ENCODE measurements at places on chromosomes 11 and 22. TPM values are rescaled to one million over a fixed set of nuclear protein-coding genes. Genes with fewer than 3 reads are reported as not detected.

DNA sequence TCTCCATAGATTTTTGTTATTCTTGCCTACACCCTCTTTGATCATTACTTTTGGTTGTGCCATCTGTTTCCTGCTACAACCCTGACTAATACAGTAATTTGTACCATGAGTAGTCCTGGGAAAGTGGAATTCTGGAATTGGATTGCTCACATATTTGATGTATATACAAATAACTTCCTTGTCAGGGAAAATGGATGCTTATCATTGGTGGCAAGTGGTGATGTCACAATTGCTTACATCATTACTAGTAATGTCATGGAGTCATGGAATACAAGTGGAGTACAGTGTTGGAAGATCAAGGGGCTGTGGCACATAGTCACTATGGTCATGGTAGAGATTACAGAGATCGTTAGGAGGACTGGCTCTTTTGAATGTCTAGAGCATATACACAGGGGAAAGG, 24.4 kb downstream of the AASDHPPT start:
- DNase-seq, result no peak

- DNase-seq, result no peak
These were observed 109.8 kb upstream of the FGF3 start for GRCh38 chr11:69928975-69929374.

DNA sequence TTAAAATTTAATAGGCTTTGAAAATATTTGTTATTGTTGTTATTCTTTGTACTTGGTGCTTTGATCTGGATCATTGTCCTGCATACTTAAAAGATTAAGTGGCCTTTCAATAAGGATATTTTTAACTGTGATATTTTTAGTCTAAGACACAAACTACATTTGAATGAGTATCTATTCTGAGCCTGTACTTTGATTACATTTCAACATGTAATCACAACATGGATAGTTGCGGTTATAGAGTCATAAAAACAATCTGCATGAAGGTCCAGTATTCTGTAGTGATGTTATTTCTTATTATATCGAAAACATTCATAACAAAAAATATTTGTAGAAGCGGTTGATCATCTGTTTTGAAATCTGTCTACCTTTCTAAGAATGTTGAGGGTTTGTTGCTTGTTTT, 58.6 kb downstream of the HIPK3 start:
- DNase-seq, result no peak

DNA sequence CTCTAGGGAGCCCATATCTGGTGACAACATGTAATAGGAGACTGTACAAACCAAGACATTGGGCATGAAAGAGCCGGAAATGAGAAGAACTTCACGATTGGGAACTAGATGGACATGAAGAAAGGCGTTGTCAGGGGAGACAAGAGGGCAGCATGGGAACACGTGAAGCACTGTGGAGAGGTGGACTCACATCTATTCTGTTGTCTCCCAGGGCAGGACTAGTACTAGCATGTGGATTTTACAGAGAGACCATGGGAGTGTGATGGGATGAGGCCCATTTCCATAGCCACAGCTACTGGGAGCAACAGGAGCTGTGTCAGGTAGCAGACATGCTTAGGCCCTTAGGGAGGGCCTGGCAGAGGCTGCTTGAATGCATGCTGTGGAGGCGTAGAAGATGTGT, 333.9 kb downstream of the OPCML start:
- no peak for DNase-seq

GRCh38 chr22:34886391-34886790, 179.6 kb upstream of the ISX start:
- no peak for DNase-seq

GAL3ST1 gene
- total RNA-seq, result 0.13 TPM

MS4A4E gene
- not detected for total RNA-seq

TTLL8 gene
- total RNA-seq, result not detected

All from dermis microvascular lymphatic vessel endothelial cell (primary cell).